NCI-H345 (cell line): ENCODE measurements at places on chromosomes 13 and 19.

DNA sequence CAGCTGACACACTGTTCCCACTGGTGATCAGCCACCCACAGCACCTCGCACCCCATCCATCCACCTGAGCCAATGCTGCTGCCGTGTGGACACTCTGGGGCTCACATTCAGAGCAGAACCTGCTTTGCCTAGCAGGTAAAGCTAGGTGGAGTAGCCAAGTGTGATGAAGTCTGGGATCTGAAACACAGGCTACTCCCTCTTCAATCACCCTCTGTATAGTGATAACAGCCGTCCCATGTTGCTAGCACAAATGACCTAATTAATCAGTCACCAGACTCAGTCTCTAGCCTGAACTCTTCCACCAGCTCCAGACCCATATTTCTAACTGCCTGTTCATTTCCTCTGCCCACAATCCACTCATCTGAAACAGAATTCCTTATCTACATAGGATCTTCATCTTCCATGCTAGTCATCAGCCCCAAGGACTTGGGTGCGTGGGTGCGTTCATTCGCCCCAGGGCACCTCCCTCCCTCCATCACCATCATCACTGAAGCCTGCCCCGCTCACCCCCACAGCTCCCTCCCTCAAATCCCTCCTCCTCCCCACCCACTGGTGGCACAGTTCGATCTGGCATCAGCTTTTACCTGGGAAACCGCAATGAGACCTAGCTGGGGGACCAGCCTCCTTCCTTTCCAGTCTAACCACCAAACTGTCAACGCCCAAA, 19.8 kb downstream of the STK24 start:
- no peak for DNase-seq

GRCh38 chr13:97257800-97258799, 36.0 kb downstream of the MBNL2 start:
- no peak for DNase-seq

DNA sequence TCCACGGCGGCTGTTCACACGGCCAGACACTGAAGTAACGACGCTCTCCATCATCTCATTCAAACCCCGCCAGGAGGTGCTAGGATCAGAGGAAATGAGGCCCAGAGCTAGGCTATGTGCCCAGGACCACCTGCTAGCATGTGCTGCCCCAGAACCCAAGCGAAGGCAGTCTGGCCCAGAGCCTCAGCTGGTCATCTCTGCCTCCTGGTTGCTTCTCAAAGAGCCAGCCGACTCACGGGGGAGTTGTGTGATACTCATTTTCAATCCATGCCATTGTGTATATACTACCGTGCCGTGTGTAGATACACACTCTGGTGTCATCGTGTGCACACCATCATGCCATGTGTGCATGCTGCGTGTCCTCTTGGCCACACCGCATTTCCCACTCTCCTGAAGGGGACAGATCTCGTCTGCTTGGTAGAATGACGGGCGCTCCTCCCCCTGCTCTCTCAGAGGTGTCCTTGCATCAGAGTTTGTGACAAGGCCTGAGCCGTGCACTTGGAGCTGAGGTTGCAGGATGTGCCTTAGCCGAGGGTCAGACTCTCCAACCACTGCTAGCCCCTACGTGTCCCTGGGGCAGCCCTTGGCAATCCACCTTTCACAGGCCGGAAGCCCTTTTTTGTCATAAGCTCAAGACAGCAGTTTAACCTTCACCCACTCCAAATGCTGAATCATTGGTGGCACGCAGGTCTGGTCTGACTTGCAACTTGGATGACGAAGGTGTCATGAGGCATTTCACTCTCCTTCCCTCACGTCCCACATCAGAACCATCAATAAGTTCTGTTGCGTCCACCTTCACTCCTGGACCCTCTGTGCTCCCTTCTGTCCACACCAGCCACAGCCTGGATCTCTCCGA, 130.4 kb downstream of the CRYL1 start:
- DNase-seq, result no peak

- no peak for DNase-seq
Measured at GRCh38 chr13:106527445-106527801, 8.0 kb downstream of the EFNB2 start.

DNA sequence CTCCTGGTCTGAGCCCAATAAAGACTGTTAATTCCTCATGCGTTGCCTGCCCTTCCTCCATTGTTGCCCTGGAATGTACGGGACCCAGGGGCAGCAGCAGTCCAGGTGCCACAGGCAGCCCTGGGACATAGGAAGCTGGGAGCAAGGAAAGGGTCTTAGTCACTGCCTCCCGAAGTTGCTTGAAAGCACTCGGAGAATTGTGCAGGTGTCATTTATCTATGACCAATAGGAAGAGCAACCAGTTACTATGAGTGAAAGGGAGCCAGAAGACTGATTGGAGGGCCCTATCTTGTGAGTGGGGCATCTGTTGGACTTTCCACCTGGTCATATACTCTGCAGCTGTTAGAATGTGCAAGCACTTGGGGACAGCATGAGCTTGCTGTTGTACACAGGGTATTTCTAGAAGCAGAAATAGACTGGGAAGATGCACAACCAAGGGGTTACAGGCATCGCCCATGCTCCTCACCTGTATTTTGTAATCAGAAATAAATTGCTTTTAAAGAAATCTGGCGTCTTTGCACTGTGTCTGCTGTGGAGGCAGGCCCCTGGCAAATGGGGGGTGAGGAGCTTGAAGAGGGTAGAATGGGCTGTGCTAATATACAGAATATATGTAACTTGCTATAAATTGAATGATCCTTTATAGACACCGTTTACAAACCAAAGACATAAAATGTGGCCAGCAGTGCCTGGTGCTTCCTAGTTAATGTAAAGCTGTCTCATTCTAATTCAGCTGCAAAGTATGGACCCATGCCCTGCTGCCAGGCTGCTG, 4.2 kb upstream of the RPS11 start:
- no peak for DNase-seq

DNA sequence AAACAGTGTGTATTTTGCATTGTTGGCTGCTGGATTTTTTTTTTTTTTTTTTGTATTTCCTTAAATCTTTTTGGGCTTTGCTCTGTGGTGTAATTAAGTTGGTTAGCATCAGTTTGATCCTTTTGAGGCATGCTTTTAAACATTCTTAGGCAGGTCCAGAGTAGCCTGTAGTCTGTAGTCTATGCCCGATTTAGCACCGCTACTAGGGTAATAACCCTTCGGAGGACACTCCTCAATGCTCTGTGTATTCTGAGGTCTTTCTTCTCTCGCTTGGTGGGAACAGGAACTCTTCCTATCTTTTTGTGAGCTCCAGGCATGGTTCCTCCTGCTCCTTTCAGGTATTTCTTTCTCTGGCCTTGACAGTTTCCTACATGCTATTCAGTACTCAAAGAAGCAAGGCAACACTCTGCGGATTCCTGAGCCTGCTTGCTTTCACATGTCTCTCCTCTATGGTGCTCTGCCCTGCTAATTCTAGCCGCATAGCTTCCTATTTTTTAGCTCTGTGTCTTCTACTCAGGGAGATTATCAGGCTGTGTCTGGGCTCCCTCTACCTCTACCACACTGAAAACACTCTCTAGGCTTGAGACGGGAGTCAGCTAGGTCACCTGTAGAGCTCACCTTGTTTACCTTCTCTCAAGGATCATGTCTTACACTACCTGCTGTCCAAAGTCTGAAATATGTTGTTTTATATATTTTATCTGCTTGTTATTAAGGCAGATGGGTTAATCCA, 195.1 kb downstream of the NDFIP2 start:
- DNase-seq, result no peak

GRCh38 chr13:49836516-49836915, 44.0 kb upstream of the KPNA3 start:
- DNase-seq, result no peak

DNA sequence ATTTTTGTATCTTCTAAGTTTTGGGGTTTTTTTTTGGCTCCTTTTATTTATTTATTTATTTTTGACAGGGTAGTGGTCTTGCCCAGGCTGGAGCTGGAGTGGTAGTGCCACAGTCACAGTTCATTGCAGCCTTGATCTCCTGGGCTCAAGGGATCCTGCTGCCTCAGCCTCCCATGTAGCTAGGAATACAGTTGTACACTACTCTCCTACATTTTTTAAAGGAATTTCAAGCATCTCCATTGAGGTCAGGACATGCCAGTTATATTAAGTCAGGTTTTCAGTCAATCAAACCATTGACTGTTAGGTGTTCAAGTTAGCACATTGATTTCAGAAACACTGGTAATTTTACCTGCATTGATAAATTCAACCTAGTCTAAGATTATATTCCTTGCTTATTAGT, 480.5 kb upstream of the SPRY2 start:
- no peak for DNase-seq

GRCh38 chr19:16418597-16418962, 53.2 kb downstream of the EPS15L1 start:
- no peak for DNase-seq

GRCh38 chr19:45130888-45131615, 29.7 kb downstream of the NKPD1 start:
- peak; percentile 97 for DNase-seq

- DNase-seq, result peak; percentile 66
Measured at GRCh38 chr19:13670846-13671245, 93.5 kb upstream of the MRI1 start.

DNA sequence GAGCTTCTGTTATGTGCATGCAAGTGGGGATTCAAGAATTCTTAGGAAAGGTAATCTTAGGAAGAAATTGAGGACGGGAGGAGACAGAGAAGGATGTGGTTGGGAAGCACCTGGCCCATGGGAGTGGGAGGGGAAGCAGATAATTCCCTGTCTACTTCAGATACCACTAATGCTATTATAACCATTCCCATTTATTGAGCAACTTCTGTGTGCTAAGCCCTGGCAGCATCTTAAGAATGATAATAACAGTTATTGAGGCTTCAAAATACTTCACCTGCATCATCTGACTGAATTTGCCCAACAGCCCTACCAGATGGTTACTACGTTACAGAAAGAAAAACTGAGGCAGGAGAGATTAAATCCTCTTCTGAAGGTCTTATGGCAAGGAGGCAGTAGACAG, 1.4 kb downstream of the EPS8L1 start:
- no peak for DNase-seq

GRCh38 chr13:19795956-19796355, 13.2 kb upstream of the PSPC1 start:
- no peak for DNase-seq

DNA sequence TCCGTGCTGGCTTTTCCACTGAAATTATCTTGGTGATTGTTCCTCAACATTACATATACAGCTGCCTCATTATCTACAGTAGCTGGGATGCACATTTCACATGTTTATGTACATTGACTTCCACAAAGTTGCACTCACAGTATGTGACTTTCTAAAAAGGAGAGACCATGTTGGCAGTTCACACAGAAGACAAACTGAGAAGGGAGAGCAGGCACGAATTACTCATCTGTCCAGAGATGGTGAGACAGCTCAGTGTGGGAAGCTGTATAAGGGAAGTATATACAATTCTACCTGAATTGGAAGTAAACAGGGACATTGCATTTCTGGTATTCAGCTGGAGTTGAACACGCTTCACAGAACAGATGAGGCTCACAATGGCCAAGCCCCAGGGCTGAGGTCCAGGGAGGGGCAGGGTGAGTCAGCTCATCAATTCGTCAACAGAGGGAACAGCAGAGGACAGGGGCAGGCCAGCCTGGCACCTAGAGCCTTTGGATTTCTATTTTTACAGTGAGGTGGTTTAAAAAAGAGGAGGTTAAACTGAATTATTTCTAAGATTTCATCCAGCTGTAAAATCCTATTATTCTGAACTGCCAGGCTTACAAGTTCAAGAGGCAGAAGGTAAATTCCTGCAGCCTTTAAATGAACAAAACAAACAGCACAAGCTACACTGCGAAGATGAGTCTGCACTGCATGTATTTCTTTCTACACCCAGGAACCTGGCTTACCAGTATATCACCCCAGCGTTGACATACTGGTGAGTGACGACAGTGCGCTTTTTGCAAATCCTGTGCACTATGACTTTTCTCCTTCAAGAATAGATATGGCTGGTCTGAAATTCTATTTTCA, 9.8 kb downstream of the PARP4 start:
- DNase-seq, result peak; percentile 7

DNA sequence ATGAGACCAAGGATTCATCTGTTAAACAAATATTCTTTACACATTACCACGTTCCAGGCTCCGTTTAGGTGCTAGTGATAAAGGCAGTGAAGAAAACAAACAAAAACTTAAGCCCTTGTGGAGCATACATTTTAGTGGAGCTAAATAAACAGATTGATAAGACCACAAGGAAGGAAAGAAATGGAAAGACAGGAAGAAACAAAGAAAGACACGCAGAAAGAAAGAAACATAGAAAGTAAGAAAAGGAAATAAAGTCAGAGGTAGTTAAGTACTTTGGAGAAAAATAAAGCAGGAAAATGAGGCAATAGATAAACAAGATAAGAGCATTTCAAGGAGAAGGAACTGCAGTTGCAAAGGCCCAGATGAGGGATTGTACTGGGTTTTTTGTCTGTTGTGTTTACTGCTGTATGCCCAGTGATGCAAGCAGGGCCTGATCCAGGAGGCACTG, 998 bp downstream of the NFKBIB start:
- no peak for DNase-seq

- DNase-seq, result no peak
Measured at GRCh38 chr13:33349986-33350826, 64.7 kb upstream of the STARD13 start.

- no peak for DNase-seq
Measured at GRCh38 chr13:99805361-99805760, 166.2 kb downstream of the ZIC5 start.

DNA sequence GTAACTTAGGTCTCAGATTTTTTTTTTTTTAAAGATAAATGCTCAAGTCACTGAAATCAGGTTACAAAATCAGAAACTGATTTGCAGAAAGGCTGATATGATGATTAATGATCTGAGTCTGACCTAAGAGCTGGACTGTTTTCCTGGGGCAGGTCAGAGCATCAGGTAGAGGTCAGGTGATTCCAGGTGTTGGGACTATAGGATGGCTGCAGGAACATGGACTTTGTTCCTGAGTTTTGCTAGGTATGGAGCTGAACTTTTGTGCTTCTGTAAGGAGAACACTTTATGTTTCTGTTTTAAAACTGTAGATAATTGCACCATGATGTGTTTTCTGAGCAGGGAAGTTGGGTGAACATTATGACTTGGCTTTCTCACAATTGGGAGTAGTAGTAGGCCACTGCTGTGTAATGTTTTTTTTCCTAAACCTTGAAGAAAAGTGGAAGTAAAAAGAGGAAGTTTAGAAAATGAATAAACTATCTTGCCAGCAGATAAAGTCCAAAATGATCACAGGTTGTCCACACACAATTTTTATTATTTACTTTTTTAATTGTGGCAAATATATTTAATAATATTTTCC, 297.2 kb downstream of the DCT start:
- DNase-seq, result no peak

DNA sequence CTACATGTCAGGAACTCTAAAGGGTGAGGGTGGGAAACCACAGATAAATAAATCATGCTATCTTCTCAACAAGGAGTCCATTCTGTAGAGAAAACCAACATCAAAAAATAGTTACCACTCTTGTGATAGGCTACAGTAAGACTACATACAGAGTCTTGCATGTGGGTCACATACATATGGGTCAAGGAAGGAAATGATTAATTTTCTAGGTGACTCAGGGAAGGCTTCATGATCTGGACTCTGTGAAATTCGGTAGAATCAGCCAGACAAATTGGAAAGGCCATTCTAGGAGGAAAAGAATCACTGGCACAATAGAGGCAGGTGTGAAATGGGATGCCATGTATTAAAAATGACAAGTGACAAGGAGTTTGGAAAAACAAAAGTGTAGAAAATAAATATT, 638.9 kb downstream of the LIG4 start:
- DNase-seq, result no peak
